ENCODE measurements at places on chromosomes 6 and 20.

- no peak for DNase-seq
Observed at GRCh38 chr6:152301021-152301764, 336.0 kb downstream of the SYNE1 start.

- DNase-seq = no peak
Observed at GRCh38 chr6:4599924-4600323, 176.3 kb upstream of the CDYL start.

DNA sequence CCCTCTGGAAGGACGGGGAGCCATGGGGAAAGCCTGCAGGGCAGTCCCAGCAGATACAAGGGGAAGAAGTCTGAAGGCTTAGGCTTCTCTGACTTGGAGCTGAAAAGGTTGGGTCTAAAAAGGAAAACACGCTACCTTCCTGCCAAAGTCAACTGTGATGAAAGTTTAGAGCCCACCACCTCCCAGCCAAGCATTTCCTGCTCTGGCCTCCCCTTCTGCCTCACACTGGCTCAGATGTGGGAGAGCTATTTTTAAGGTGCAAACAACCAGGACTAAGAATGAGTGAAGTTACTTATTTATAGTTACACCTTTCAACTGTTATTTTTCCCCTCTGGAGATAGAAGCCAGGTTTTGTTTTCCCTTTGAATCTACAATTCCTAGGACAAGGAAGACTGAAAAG lies 21.2 kb downstream of the NEDD9 start:
- DNase-seq = no peak

- no peak for DNase-seq
Observed at GRCh38 chr6:143061597-143062385, 1.1 kb downstream of the AIG1 start.

DNA sequence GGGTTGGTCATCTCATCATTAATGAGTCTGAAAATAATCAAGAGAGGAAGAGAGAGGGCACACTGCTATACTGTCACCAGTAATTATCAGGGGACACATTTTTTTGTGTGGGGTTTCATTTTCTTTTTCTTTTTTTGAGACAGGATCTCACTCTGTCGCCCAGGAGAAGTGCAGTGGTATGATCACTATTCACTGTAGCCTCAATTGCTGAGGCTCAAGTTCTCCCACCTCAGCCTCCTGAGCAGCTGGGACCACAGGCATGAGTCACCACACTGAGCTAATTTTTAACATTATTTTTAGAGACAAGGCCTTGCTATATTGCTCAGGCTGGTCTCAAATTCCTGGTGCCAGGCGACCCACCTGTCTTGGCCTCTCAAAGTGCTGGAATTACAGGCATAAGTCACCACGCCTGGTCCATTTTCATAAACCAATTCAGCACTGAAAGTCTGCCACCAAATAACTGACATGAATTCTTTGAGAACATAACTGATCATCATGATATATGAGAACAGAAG lies 43.3 kb downstream of the EPHA7 start:
- no peak for DNase-seq

GRCh38 chr6:73878403-73878802 lies 182.4 kb downstream of the CD109 start:
- no peak for DNase-seq

- no peak for DNase-seq
Observed at GRCh38 chr20:23161244-23161891, 75.2 kb upstream of the CD93 start.

DNA sequence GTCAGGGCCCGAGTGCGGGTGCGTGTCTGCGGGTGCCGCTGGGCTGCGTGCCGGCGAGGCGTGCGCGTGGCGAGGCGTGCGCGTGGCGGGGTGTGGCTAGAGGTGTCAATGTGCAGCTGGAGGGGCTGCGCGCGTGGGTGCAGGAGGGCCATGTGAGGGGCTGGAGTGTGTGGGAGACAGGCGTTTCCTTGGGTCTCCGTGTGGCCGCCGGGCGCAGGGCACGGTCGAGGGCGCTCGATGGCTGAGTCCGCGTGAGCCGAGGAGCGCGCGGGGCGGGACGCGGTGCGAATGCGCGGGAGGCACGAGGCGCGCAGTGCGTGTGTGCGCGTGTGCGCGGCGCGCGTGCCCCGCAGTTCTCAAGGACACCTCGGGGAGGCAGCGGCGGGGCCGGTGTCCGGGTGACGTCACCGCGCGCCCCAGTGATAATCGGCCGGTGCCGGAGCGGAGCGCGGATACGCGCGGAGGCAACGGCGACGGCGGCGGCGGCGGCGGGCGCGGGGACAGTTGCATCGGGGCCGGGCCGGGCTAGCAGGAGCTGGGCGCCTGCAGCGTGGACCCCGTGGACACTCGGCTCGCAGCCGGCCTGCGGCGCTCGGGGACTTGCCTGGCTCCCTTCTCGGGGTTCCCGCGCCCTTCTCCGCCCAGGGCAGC lies 38.7 kb downstream of the YTHDF1 start:
- DNase-seq = no peak

Measured in stimulated activated CD4-positive, alpha-beta T cell treated with anti-CD3 and anti-CD28 coated beads, Interleukin-2, amount 100 ng/mL, for 24 hours (primary cell).